ENCODE measurements at places on chromosomes 6 and 20.

DNA sequence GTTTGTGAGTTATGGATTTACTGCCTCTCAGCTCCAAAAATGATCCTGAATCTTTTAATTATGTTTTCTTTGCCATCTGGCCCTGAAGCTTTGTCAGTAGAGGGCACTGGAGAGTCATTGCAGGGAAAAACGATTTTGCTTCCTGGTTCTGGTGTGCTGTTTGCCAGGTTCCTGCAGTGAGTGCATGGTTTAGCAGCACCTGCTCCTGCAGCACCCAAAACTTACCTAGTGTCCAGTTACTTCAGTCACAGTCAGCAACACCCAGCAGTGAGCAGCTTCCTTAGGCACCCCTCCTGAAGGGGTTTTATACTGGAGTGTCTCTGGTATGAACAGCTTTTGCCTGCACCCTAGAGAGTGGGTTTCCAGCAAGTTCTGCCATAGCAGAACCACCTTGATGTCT is 6.0 kb upstream of the TRIM26 start:
- DNase-seq, result no peak

DNA sequence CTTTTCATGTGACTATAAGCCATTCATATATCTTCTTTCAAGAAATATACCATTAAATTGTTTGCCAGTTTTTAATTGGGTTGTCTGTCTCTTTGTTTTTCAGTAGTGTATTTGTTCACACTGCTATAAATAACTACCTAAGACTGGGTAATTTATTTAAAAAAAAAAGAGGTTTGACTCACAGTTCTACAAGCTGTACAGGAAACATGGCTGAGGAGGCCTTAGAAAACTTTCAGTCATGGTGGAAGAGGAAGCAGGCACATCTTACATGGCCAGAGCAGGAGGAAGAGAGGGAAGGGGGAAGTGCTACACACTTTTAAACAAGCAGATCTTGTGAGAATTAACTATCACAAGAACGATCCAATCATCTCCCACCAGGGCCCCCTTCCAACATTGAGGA is 255.3 kb downstream of the EPM2A start:
- DNase-seq, result no peak

GRCh38 chr6:12791371-12791770 is 74.8 kb downstream of the PHACTR1 start:
- no peak for DNase-seq

GRCh38 chr6:29112135-29112534 is 4.3 kb downstream of the OR2J3 start:
- DNase-seq, result no peak

GRCh38 chr6:5556011-5556410 is 294.7 kb downstream of the FARS2 start:
- no peak for DNase-seq

GRCh38 chr20:32709632-32710121 is 33.6 kb downstream of the COMMD7 start:
- DNase-seq, result no peak

- no peak for DNase-seq
These were observed 165.2 kb upstream of the AGPAT4 start for GRCh38 chr6:161439093-161439492.

- DNase-seq, result no peak
These were observed 85.6 kb downstream of the TRERF1 start for GRCh38 chr6:42366011-42366705.

DNA sequence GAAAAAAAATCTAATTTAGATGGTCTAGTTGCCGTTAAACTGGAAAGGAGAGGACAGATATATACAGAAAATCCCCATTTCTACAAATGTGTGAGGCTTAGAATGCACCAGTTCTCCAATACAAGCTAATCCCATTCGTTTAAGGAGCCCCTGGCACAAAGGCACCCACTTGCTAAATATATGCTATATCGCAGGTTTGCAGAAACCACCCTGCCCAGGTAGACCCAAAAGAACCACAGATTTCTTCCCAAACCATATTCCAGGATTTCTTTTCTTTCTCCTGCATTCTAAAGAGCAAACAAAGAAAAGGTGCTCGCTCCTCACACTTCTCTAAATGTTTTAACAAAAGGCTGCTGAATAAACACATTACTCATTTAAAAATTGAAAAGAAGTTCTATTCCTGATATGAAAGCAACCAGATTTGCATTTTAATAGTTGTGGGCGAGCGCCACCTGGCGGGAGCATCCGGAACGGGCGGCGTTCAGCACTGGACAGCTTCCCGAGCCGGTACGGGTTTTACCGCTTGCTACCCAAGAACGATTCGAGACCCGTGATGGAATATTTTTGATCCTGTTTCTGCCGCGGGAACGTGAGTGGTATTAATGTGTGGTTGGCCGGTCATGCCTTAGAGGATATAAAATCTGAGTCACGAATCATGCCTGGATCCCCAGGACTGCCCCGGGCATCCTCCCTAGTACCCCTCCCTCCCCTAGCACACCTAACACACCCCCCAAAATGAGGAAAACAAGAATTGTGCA is 2.1 kb downstream of the PTPRT start:
- DNase-seq, result peak; percentile 62

- DNase-seq, result no peak
These were observed 182.3 kb downstream of the CDH4 start for GRCh38 chr20:61434341-61434781.

DNA sequence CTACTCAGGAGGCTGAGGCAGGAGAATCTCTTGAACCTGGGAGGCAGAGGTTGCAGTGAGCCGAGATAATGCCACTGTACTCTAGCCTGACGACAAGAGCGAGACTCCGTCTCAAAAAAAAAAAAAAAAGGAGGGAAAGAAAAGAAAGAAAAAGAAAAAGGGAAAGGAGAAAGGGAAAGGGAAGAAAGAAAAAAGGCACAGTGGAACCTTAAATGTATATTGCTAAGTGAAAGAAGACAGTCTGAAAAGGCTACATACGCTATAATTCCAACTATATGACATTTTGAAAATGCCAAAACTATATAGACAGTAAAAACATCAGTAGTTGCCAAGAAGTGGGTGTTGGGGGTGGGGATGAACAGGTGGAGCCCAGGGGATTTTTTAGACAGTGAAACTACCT is 16.2 kb downstream of the PPIL4 start:
- no peak for DNase-seq

GRCh38 chr6:107357031-107357430 is 102.3 kb downstream of the PDSS2 start:
- DNase-seq, result no peak

- no peak for DNase-seq
These were observed 14.2 kb downstream of the NHSL1 start for GRCh38 chr6:138485005-138485545.

DNA sequence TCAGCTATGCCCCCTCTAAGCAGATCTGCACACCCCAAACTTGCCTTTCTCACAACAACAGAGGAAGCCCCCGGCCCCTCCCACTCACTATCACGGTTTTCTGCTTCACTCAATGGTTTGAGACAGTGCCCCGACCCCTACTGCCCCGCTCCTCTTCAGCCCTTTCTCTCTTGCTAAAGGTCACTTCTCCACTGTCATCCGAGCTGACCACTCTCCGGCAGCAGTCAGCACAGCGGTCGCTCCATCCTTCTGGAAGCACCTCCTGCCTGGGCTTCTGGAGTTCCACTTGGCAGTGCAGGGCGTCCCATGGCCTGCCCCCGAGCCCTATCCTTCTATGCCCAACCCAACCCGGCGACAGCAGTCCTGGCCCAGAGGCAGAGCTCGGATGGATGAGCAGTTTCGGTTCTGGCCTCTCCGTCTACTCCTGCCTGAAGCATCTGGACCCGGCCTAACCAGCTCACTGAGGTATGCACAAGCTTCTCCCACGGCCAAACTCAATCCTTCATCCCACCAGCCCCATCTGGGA is 4.1 kb downstream of the CTSZ start:
- no peak for DNase-seq

DNA sequence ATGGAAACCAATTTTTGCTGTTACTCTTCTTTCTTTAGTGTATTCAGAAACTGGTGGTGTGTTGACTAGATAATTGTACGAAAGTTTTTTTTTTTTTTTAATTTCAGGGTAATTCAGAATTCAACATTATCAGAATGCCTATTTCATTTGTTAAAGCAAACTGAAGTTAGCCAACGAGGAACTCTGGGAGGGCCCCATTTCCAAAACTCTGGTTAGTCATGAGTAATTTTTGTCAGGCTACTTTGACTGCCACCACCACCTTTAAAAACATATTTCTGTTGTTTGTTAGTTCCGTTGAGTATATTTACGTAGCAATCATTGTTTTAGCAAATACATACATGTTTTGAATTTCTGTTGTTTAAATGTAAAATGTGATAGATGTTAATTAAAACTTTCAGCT is 763 bp downstream of the ZKSCAN8 start:
- no peak for DNase-seq

- DNase-seq, result no peak
These were observed 23.8 kb upstream of the BCAS1 start for GRCh38 chr20:54094268-54094580.

GRCh38 chr6:111522393-111523020 is 39.5 kb upstream of the REV3L start:
- DNase-seq, result no peak

DNA sequence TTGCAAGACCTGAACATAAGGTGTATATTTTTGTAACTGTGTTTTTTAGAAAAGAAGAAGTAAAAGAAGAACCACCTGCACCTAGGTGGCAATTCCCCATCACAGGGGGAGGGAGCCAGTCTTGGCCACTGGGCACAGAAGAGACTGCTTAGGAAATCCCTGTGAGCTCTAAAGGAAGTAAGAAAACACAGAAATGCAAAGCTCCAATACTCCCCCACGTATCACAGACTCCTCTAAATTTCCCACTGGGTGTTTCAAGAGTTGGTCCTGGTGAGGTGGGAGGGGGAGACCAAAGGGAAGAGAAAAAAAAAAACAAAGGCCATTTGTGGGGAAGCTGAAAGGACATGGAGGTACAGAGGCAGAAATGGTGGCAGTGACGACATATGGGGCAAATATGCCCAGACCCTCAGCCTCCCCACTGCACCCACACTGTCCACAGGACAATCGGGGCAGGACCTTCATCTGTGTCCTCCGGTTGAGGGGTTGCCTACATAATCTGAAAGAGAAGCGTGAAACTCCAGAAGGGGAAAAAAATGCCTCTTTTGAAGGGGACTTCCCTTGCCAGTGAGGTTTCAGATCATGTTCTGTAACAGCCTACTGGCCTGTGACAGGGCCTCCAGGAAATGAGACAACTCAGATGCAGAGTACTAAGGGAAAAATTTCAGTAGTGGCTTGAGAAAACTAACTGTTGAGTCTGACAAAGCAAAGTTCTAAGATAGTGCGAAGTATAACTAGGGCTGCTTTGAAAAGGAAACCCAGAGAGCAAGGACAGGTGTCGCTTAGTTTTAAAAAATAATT is 226.2 kb upstream of the MARCKS start:
- no peak for DNase-seq

DNA sequence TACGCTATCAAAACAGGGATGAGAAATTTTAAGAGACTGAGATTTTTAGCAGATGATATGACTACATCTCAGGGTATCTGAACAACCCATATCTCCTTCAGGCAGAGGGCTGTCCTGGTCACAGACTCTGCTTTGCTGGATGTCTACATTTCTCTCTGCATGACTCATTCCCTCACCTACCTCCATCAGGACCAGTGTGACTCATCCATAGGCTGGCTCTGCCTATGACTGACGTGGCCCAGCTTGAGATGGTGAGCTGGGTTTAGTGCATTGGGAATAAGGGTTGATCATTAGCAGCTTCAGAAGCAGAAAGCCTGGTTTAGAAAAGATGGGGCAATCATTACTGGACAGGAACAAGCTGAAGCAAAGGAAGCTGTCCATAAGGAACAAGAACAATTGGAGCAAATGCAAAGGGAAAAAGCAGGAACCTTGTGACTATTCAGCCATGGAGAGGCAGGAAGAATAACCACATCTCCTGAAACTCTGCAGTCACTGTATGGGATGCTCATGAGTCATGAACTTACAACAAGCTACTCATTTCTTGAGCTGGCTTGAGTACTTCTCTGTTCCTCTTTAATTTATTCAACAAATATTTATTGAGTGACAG is 86.4 kb upstream of the CBLN4 start:
- no peak for DNase-seq

DNA sequence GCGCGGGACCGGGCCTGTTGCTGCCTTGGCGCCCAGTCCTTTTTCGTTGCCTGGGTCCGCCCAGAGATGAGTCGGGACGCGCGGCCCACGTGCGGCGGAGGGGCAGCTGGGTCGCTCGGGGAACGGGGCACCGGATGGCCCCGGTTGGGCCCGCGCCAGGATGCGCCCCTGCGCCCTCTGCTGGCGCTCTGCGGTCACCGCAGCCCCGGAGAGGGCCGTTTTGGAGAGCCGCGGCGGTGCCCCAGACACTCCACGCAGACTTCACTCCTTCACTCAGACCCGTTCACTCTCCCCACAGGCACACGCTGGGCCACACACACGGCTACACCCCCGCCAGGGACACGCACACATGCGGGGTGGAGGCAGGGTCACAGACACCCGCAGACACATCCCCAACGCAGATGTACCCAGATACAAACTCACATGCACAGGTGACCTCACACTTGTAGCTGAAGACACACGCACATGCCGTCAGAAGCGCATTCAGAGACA is 38.8 kb downstream of the SRC start:
- DNase-seq, result peak; percentile 85

DNA sequence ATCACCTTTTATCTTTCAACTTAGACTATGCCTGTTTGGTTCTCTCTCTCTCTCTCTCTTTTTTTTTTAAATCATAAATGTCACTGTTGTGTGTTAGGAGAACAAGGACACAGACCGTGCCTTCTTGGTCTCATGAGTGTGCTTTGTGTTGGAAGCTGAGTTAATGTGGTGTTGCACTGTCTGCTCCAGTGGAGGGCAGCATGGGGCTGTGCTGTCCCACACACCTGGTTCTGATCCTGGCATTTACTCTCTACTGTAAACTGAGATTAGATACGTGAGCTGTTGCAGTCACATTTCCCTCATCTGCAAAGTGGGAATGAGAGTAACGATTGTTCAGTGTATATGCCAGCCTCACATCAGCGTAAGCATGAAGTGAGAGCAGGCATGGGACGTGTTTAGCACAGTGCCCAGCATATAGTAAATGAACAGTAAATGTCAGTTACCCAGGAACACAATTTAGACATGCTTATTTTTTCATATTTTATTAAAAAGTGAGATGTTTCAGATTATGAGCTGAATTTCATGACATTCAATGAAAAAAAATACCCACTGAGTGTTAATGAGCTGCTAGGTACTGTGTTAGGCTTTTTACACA is 161.1 kb downstream of the FARS2 start:
- DNase-seq, result no peak

DNA sequence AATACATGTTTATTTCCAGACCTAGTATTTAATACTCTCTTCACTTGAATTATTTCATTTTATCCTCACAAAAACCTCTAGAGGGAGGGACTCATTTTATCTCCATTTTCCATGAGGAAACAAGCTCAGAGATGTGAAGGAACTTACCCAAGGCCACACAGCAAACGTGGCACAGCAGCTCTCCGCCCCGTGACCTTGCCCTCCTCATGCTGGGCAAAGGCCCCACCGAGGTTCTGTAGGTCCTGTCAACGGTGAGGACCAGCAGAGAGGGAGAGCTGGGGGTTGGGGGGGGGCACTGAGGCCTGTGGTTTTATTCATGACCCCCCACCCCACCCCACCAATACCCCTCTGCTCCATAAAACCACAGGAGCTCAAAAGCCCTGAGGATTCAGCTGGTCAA is 40.9 kb upstream of the TLDC2 start:
- DNase-seq, result no peak

- peak; percentile 60 for DNase-seq
These were observed 659 bp downstream of the TMX4 start for GRCh38 chr20:8018958-8019245.
